ENCODE measurements at places on chromosomes 11 and 22.

- no peak for DNase-seq
Measured at GRCh38 chr11:107683061-107683460, 28.8 kb downstream of the SLN start.

GRCh38 chr11:34261820-34262219 is 96.0 kb downstream of the ABTB2 start:
- DNase-seq: no peak

GRCh38 chr11:4087551-4087950 is 7.0 kb upstream of the RRM1 start:
- DNase-seq: no peak

DNA sequence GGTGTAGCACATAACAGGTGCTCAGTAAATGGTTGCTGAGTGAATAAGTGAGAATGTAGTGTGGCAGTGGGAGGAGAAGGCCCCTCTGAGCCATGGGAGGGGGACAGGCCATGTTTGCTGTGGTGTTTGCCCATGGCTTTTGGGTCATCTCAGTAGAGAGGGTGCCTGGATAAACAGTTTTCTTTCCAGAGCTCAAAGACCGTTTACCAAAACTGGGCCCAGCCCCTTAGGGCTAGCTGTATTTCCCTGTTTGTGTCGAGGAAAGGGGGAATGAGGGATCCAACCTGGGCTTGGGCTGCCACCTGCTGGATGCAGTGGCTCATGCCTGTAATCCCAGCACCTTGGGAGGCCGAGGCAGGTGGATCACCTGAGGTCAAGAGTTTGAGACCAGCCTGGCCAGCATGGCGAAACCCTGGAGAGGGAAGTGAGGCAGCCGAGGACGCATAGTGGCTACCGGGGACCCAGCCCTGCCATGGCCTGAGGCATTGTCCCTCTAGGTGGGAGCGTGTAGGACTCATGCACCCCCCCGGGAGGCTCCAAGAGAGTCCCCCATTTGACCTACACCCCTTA is 8.7 kb upstream of the LTO1 start:
- no peak for DNase-seq

DNA sequence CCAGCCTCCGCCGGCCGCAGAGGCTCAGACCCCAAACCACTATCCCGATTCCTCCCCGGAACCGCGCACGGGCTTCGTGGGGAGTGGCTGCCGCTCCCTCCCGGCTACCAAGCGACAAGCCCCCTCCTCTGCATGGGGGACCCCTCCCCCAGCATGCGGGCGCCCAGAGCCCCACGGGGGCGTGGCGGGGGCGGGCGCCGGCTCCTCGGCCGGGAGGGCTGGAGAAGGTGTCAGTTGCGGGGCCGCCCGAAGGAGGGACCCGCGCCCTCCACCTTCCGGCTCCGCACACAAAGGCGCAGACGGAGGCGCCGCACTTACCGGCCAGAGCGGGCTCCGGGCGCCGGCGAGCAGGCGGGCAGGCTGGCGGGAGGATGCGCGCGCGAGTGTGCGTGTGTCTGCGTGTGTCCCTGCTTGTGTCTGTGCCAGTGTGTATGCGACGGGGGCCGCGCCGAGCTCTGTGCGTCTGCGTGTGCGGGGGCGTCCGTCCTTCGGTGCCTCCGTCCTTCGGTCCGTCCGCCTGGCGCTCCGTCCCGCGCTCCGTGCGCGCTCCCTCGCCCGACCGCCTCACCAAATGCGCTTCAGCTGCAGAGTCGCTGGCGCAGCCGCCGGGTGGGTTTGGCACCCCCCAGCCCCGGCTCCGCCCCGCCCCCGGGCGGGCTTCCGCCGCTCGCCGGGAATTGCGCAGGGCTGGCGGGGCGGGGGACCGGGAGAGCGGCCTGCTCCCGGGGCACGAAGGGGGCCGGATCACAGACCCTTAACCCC is at the start of gene PTPN5:
TSS of gene PTPN5 (minus strand) at position 592 of the 762 bp plus-strand sequence. CDS start 19,840 bp downstream, outside the sequence.
- DNase-seq: no peak

GRCh38 chr11:44923806-44924205 is 26.9 kb downstream of the TP53I11 start:
- no peak for DNase-seq
